RCC 7860 (cell line): ENCODE measurements at places on chromosomes 2 and 18.

GRCh38 chr2:58025150-58025933 is 21.3 kb upstream of the VRK2 start:
- no peak for DNase-seq

DNA sequence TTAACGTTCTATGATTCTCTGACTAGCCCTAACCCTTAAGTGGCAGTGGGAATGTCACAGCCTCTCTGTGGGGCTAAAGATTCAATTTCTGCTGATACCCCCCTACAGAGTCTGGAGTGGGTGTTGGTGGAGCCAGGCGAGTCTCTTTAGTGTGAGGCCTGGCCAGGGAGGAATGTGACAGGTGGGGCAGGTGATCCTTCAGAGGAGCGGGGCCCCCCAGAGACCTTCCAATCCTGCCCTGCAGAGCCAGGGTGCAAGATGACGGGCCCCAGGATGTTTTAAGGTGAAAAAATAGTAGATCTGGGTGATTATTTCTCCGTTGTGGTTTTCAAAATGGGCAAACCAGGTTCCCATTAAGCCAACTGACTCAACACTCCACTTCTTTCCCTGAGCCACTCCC is 28.2 kb upstream of the DNMT3A start:
- DNase-seq = no peak

DNA sequence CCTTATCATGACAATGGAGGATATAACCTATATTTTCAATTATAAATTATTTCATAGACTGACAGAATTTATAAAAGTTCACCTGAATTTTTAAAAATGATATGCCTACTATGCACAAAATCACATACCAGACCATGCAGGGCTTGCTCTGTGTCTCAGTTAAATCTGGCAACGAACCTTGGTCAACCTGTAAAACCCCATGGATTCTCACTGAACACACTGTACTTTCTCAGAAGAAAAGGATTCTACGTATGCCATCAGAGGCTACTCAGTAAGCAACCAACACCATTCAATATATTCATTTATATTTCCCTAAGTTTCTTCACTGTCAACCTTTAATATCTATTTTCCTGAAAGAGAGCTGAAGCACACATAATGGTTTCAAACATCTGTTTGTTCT is 52.4 kb downstream of the NRXN1 start:
- no peak for DNase-seq

DNA sequence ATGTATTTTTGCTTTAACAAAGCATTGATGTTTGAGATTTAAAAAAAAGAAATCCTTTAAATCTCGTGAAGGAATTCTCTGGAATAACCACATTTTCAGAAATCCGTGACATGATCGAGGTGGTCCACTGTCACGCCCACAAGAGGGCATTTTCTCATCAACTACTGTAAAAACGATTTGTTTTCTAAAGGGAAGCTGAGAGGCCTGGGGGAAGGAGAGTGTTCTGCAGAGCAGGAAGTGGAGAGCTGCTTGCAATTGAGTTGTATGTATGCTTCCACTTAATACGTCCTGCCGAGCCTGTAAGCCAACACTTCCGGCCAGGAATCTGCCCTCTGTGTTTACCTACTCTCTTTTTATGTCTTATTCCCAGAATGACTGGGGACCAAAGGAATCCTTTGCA is 19.4 kb downstream of the KLHL29 start:
- peak; percentile 54 for DNase-seq

DNA sequence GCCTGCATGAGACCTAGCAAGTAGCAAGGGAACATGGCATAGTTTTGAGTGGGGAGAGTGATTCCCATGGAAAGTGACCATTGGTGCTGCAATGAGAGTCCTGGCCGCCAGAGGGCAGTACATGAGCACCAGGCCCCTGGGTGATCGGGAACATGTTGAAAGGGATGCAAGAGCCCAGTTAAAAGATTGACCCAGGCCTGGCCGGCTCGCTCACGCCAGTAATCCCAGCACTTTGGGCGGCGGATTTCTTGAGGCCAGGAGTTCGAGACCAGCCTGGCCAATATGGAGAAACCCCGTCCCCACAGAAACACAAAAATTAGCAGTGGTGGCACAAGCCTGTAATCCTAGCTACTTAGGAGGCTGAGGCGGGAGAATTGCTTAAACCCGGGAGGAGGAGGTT is 22.2 kb downstream of the FAP start:
- DNase-seq = peak; percentile 49

GRCh38 chr2:42879913-42880737 is 87.7 kb upstream of the HAAO start:
- no peak for DNase-seq

GRCh38 chr2:192424243-192424642 is 229.5 kb upstream of the TMEFF2 start:
- DNase-seq = no peak

GRCh38 chr2:207662203-207662602 is 37.0 kb upstream of the METTL21A start:
- DNase-seq = peak; percentile 55

DNA sequence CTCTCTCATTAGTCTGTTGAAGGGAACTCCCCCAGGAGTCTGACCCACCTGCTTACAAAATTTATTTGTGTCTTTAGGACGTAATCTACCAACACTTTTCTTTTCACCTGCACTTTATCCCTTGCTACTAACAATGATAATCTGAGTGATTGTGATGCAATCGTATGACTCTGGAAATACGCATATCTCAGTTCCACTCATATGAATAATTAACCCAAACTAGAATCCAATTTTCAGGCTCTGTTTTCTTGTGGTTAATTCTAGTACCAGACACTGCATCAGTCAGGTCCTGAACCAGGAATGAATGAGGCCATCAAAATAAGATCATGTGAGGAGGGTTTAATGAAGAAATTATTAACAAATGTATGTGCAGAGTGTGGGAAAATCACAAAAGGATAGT is 158.4 kb upstream of the SRD5A2 start:
- no peak for DNase-seq

DNA sequence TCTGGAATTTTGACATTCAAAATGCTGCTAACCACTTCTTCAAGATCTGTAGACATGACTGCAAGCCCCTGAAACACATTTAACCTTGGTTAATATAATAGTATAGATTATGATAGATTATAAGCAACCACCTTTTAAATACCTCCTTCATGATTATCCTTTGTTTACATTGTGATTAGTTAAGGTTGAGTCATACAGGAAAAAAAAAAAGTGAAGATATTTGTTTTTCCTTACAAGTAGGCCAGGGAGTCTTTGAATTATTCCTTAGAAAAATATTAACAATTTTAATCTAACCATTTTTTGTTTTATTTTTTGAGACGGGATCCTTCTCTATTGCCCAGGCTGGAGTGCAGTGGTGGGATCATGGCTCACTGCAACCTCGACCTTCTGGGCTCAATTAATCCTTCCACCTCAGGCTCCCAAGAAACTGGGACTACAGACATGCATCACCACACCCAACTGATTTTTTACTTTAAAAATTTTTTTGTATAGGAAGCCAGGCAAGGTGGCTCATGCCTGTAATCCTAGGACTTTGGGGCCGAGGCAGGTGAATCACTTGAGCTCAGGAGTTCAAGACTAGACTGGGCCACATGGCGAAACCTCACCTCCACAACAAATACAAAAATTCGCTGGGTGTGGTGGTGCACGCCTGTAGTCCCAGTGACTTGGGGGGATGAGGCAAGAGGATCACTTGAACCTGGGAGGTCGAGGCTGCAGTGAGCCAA is 99.4 kb downstream of the SLC39A10 start:
- peak; percentile 19 for DNase-seq

DNA sequence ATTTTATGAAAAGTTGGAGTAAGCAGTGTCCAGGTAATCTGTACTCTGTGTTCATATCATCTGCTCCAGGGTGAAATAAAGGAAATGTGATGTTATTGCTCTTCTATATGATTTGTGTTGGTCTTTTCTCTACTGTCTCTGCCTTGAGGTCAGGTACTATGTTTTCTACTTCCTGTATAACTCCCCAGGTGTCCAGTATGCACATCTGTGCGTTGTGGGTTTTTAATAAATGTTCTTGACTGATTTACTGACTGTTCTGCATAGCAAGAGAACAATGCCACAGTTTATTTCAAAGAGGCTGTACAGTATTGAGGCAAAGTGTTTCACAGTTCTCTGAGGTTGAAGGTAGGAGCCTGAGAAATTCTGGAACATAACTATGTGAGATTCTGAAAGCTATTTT is 89.7 kb downstream of the BABAM2 start:
- no peak for DNase-seq

- DNase-seq = no peak
These were observed 83.5 kb upstream of the CDCA7 start for GRCh38 chr2:173271135-173271534.

DNA sequence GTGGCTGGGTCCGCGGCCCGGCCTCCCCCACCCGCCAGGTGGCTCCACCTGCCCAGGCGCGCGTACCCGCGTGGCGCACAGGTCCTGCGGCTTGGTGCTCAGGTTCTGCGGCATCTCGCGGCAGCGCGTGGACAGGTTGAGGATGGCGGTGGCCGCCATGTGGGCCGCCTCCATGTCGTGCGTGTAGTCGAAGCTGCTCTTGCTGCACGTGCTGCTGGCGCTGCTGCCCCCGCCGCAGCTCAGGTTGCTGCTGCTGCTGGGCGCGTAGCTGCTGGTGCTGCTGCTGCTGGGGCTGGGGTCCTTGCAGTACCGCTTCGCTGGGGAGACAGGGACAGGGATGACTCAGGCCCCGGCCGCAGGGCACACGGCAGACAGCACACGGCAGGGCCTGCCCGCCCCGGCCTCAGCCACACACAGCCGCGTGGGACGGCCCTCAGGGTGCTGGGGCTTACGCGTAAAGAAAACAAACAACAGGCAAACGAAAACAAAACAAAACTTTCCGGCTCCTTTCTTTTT is 147.7 kb upstream of the PXDN start:
- no peak for DNase-seq

- DNase-seq = no peak
These were observed 167.8 kb downstream of the PMAIP1 start for GRCh38 chr18:60067426-60068210.

GRCh38 chr18:59150236-59150635 is 10.6 kb downstream of the SEC11C start:
- DNase-seq = no peak

DNA sequence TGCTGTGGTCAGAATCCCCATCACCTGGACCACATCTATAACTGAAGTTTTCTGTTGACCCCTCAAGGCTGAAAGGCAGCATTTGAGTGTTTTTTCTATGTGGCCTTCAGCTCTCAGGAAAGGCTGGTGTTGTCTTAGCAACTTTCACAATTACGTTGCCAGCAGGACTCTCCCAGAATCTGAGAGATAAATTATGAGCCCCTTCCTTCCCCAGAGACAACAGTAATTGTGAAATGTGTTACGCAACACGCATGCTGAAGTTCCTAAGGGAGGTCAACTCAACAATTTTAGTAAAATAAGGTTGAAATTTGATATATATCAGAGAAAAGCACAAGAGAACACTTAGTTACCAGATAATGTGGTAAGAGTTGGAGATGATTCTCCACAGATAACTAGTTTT is 216.5 kb upstream of the SLC8A1 start:
- no peak for DNase-seq

DNA sequence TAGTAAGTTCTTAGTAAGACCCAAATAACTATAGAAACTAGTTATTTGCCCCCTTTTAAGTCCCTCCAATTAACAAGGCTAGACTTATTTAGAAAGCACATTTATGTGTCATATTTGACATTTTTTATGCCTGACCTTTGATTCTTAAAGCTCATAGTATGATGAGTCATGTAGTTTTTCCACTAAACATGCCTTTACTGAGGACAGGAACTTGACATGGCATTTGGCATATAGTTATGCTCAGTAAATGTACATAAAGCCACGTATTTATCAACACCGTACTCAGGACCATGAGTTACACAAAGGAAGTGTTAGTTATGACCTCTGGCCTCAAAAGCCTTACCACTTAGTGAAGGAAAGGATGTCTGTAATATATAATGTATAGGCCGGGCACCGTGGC is 78.9 kb downstream of the GNAL start:
- no peak for DNase-seq

DNA sequence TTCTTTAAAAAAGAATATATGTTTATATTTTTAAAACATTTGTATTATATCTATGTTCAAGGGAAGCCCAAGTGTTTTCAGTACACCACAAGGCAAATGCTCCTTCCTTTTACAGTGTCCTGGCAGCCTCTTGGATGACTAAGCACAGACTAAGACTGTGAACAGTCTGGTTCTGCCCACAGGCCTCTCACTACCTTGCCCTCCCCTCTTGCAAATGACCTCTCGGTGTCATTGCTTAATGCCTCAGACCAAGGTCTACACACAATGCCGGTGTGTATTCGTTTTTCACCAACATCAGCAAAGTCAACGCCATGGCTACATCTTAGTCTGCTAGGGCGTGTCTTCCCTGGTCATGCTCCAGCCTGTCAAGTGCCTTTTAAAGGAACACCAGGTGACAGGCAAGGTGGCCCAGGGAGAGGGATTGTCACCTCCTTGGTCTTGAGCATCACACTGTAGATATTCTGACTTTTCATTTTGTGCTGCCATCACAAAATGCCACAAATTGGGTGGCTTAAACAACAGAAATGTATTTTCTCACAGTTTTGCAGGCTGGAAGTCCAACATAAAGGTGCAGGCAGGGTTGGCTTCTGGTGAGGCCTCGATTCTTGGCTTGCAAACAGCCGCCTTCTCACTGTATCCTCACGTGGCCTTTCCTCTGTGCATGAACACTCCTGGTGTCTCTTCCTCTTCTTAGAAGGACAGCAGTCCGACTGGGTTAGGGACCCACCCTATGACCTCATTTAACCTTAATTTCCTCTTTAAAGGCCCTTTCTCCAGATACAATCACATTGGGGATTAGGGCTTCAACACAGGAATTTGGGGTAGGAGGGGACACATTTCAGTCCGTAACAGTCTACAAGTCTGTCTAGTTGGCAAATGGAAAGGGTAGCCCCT is 266.5 kb downstream of the KLHL29 start:
- DNase-seq = peak; percentile 82

DNA sequence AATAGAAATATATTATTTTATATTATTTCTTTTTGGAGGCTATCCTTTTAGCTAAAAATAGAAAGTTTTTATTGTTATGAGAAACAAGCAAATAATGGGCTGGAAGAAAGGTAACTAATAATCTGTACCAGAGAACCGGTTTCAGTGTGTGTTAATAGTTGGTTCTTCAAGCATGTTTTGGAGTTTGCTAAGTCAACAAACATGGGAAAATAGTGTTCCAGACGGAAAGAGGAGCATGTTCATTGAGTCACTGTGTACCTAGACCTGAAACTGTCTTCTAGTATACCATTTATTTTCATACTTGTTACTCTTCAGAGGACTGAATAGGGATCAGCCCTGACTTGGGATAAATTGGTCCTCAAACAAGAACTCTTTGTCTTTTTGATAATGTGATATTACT is 134.5 kb upstream of the CWC22 start:
- DNase-seq = no peak

- no peak for DNase-seq
These were observed 14.6 kb upstream of the NT5C1B start for GRCh38 chr2:18603854-18604530.

- DNase-seq = no peak
These were observed 56.3 kb upstream of the LDAH start for GRCh38 chr2:20879221-20879620.

- no peak for DNase-seq
These were observed 295.9 kb upstream of the EPAS1 start for GRCh38 chr2:46001290-46001689.

- DNase-seq = no peak
These were observed 32.2 kb upstream of the MAT2A start for GRCh38 chr2:85506768-85507181.
